Ascending aorta (tissue), 2 donors: ENCODE measurements at places on chromosomes 1 and 21. TPM values are rescaled to one million over a fixed set of nuclear protein-coding genes. Genes with fewer than 3 reads are reported as not detected.

Gene USH2A
- total RNA-seq, result not detected

Gene SAMSN1
- 6.1 TPM for total RNA-seq

Gene TPTE
- total RNA-seq, result not detected

Gene UMODL1
- not detected for total RNA-seq

Gene MIB2
- 96.9 TPM for total RNA-seq

Gene MLLT11
- 3.6 TPM for total RNA-seq

Gene HES2
- total RNA-seq, result not detected

Gene SPRR2E
- total RNA-seq, result not detected

Gene C1QB
- 454 TPM for total RNA-seq

Gene RNF223
- not detected for total RNA-seq

Gene SOX13
- 70.1 TPM for total RNA-seq

Gene PCNX2
- total RNA-seq, result 13.6 TPM

Gene LCE2C
- not detected for total RNA-seq

Gene ATF3
- 79.1 TPM for total RNA-seq

Gene CLCA4
- not detected for total RNA-seq

Gene HES5
- total RNA-seq, result not detected

Gene HSD11B1
- 0.32 TPM for total RNA-seq

Gene PLPPR4
- total RNA-seq, result 7.2 TPM

Gene HUNK
- total RNA-seq, result 0.64 TPM

Gene BNIPL
- total RNA-seq, result not detected

Gene LRRIQ3
- total RNA-seq, result not detected

Gene LELP1
- not detected for total RNA-seq

Gene COL16A1
- 339 TPM for total RNA-seq

Gene OPRD1
- not detected for total RNA-seq

Gene PDC
- total RNA-seq, result not detected

Gene PYHIN1
- 2.8 TPM for total RNA-seq

Gene ATP1A4
- not detected for total RNA-seq

Gene MATN1
- total RNA-seq, result 0.85 TPM

Gene RGS8
- not detected for total RNA-seq

Gene HMGN1
- total RNA-seq, result 22.7 TPM

Gene NLRP3
- 0.11 TPM for total RNA-seq

Gene PDZK1IP1
- not detected for total RNA-seq
